Left renal cortex interstitium (tissue), 4 donors: ENCODE measurements at places on chromosomes 2 and 18. TPM values are rescaled to one million over a fixed set of nuclear protein-coding genes. Genes with fewer than 3 reads are reported as not detected.

Gene UGT1A4
- not detected for polyA plus RNA-seq

Gene MSTN
- polyA plus RNA-seq, result 1.9 TPM

Gene FBXO36
- 6.8 TPM for polyA plus RNA-seq

Gene SNRNP200
- 196 TPM for polyA plus RNA-seq

Gene MAP2
- polyA plus RNA-seq, result 25.1 TPM

Gene CCDC68
- polyA plus RNA-seq, result 8.8 TPM

Gene FOSL2
- 24.0 TPM for polyA plus RNA-seq

Gene TDRD15
- not detected for polyA plus RNA-seq

Gene CAPN14
- polyA plus RNA-seq, result 0.08 TPM

Gene NYAP2
- polyA plus RNA-seq, result not detected

Gene GRHL1
- polyA plus RNA-seq, result 7.0 TPM

Gene BMP10
- polyA plus RNA-seq, result not detected

Gene LIMS4
- polyA plus RNA-seq, result 3.1 TPM

Gene NEDD4L
- 97.0 TPM for polyA plus RNA-seq

Gene B3GNT7
- polyA plus RNA-seq, result 3.4 TPM

Gene ATP6V1C2
- 7.1 TPM for polyA plus RNA-seq

Gene ZC3H6
- polyA plus RNA-seq, result 6.4 TPM

Gene G6PC2
- polyA plus RNA-seq, result not detected

Gene SLC39A10
- 98.2 TPM for polyA plus RNA-seq

Gene FEV
- polyA plus RNA-seq, result not detected

Gene GREB1
- polyA plus RNA-seq, result 10.4 TPM

Gene TMEM17
- polyA plus RNA-seq, result 5.7 TPM

Gene ANKRD53
- 1.7 TPM for polyA plus RNA-seq

Gene TMEM178A
- polyA plus RNA-seq, result 121 TPM

Gene IL36G
- 0.25 TPM for polyA plus RNA-seq

Gene SPEG
- polyA plus RNA-seq, result 13.6 TPM

Gene LRRC30
- polyA plus RNA-seq, result 0.39 TPM

Gene SERPINB7
- 0.65 TPM for polyA plus RNA-seq

Gene IL36A
- not detected for polyA plus RNA-seq

Gene EPHA4
- 64.7 TPM for polyA plus RNA-seq

Gene ACTR2
- 152 TPM for polyA plus RNA-seq

Gene SERPINB13
- polyA plus RNA-seq, result not detected

Gene RAX
- not detected for polyA plus RNA-seq

Gene PIEZO2
- 21.3 TPM for polyA plus RNA-seq

Gene AP1S3
- 11.4 TPM for polyA plus RNA-seq

Gene ASB18
- polyA plus RNA-seq, result 0.06 TPM

Gene RNF152
- 7.9 TPM for polyA plus RNA-seq

Gene GPR39
- 3.2 TPM for polyA plus RNA-seq

Gene MC2R
- 0.04 TPM for polyA plus RNA-seq

Gene C2orf66
- polyA plus RNA-seq, result 0.35 TPM

Gene HOXD8
- 205 TPM for polyA plus RNA-seq

Gene L3MBTL4
- polyA plus RNA-seq, result 5.1 TPM

Gene GNAL
- 3.6 TPM for polyA plus RNA-seq

Gene SLC23A3
- 14.8 TPM for polyA plus RNA-seq

Gene CHRND
- polyA plus RNA-seq, result 0.92 TPM

Gene ANKRD30B
- 0.14 TPM for polyA plus RNA-seq

Gene GRB14
- 44.3 TPM for polyA plus RNA-seq
